CD4-positive, alpha-beta T cell treated with Interleukin-15 for 4 hours (primary cell): ENCODE measurements at places on chromosomes 13 and 19.

- DNase-seq = no peak
Measured at GRCh38 chr19:51719251-51719988, 4.4 kb downstream of the HAS1 start.

DNA sequence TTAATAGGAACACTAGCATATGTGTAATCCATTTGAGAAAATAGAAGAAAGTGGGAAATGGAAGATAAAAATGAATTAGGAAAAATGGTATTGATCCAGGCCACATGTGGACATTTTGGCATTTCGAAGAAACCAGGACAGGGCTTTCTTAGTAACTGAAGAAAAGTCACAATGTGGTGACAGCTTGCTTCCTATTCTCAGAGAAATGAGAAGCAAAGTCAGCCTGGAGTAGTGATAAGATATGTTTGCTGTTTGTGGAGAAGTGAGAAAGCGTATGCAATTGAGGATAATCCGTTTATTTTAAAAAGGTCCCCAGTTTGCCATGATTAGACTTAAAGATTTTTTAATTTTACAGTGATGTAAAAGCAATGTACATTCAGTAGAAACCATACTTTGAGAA lies 127.9 kb downstream of the SLITRK6 start:
- DNase-seq = no peak

DNA sequence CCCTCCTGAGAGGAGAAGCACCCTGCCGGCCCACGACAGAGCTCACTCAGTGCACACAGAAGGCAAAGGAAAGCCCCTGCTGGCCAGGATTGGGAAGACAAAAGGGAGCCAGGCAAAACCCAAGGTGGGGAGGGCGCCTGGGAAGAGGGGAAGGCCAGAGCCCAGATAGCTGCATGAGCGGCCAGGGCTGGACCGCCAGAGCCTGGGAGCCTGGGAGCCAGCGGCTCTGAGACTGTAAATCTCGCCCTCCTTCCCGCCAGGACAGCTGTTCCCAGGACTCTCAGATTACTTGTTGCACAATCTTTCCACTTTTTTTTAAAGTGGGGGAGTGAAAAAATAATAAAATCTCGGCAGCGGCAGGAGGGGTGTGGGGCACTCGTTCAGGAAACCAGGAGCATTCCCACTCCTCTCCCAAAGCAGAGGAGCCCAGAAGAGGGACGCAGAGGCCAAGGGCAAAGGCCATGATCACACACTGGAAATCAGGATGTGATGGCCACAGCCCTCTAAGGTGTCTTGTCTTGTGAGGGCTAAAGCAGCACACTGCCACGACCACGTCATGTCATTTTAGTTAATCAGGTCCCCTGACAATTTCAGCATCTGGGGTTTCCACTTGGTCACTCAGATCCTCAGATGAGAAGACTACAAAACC lies 19.6 kb upstream of the EPHX3 start:
- DNase-seq = no peak

DNA sequence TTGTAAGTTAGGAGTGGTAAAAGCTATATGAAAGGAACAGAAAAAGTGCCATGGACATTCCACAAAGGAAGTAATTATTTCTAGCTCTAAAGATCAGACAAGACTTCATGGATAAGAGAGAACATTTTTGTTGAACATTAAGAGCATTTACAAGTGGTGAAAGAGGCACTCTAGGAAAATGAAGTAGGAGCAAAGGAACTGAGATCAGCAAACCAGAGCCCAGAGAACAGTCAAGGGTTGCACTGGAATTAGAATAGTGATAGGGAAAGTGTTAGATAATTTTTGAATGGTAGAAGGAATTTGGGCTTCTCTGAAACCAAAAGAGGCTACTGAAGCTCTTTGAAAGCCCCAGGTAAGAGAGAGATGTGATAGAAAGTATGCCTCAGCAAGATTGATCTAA lies 94.1 kb downstream of the COG6 start:
- no peak for DNase-seq

DNA sequence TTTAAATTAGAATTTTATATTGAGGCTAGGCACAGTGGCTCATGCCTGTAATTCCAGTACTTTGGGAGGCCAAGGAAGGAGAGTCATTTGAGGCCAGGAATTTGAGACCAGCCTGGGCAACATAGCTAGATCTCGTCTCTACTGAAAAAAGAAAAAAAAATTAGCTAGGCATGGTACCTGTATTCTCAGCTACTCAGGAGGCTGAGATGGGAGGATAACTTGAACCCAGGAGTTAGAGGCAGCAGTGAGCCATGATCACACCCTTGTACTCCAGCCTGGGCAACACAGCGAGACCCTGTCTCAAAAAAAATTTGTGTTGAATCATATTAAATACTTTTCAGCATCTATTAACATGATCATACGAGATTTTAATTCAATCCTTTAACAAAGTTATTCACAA lies 4.9 kb downstream of the PMIS2 start:
- DNase-seq = no peak

GRCh38 chr13:91709180-91709579 lies 310.8 kb downstream of the GPC5 start:
- DNase-seq = no peak

- DNase-seq = no peak
Measured at GRCh38 chr19:47036097-47036651, 12.2 kb downstream of the TMEM160 start.

GRCh38 chr19:18814063-18814462 lies 17.7 kb upstream of the UPF1 start:
- DNase-seq = no peak

DNA sequence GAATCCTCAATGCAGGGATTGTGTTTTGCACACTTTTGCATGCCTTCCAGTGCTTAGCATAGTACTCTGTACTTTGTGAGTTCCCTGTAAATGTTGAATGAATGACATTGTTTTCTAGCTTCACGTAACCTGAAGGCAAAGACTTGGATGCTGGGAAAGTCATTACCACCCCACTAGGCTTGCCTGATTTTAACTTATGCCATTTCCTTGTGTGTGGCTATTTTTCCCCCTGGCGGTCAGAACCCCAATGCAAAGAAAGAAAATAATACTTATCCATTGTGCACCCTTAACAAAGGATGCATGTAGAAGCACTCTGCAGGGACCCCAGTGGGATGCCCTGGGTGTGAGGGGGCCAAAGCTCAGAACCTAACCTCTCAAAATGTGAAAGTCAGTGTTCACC lies 1.2 kb upstream of the ENOX1 start:
- DNase-seq = no peak

DNA sequence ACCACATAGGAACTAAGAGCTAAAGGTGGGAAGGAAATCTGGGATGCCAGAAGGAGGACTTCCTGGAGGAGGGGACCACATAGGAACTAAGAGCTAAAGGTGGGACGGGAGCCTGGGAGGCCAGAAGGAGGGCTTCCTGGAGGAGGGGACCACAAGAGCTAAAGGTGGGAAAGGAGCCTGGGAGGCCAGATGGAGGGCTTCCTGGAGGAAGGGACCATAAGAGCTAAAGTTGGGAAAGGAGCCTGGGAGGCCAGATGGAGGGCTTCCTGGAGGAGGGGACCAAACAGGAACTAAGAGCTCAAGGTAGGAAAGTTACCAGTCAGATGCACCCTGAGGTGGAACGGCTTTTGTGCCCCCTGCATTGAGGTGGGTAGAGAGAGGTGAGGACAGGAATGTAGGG lies 9.8 kb upstream of the FCHO1 start:
- no peak for DNase-seq

DNA sequence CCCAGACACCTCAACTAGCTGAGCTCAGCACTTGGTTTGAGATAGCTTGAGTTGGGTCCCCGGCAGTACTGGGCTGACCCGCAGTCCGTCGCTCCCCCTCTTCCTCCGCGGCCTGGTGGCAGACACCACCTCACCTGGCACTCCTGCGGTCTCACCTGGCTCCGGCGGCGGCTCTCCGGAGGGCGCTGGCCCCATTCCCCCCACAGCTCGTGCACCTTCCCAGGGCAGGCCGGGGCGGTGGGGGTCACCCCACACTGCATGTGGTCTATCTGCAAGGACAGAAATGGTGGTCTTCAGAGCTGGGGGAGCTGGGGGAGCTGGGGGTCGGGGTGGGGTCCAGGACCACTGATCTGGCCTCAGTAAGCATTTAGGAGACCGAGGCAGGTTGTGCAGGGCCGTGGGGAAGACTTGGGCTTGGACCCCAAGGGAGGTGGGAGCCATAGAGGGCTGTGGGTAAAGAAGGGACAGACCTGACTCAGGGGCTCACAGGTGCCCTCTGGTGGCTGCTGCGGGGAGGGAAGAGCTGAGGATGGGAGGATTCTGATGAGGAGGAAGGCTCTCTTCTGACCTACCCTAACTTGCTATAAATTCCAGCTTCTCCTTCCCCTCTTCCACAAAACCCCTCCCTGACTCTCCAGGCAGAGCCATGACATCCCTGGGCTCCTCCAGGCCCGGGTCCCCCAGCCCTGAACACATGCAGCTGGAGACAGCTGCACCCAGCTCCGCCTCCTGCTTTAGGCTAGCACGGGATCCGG lies 6.7 kb upstream of the PLIN4 start:
- DNase-seq = peak; percentile 60

GRCh38 chr19:1001538-1002166 lies 1.4 kb downstream of the GRIN3B start:
- DNase-seq = peak; percentile 66

- DNase-seq = no peak
Measured at GRCh38 chr13:40615619-40616018, 50.8 kb downstream of the FOXO1 start.

GRCh38 chr13:73556902-73557301 lies 498.1 kb downstream of the KLF5 start:
- DNase-seq = no peak

DNA sequence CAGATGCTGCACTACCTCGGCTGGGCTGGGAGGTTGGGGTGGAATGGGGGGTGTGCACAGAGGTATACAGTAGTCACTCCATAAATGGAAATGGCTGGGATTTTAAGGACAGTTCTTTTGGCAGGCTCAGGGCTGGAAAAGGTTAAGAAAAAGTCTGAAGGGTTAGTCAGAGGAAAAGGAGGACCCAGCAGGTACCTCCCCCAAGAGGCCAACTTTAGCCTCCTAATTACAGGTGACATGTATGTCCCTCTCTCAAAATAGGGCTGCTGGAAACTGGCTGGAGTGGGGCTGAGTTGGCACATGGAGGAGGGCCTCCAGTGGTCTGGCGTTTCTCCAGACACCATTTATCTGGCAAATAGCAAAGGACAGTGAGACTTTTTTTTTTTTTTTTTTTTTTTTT lies 994 bp downstream of the CCDC194 start:
- no peak for DNase-seq

DNA sequence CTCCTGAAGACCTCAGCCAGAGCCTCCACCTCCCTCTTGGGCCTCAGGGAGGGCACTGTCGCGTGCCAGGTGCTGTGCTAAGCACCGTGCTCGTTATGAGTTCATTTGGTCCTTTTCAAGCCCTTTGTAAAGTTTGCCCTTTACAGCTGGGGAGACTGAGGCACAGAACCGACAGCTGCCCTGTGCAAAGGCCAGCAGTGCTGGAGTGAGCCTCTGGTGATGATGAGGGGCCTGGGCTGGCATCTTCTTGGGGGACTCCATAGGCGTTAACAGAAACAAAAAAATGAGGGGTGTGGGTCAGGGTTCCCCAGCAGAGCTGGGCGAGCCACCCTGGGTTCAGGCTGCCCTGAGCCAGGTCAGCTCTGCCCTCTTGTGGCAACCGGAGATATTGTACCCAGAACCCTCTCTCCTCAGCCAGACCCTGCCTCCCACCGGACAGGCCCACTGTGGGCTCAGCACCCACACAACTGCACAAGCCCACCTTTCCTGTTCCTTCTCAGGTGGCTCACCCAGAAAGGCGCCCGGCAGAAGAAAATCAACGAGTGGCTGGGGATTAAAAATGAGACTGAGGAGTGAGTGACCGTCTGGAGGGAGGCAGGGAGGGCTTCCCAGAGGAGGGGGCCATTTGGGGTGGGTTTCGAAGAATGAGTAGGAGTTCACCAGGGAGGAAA lies 5.5 kb upstream of the IFI30 start:
- peak; percentile 70 for DNase-seq

- DNase-seq = no peak
Measured at GRCh38 chr13:98768522-98768921, 16.1 kb upstream of the SLC15A1 start.

GRCh38 chr19:13899912-13900584 lies 5.9 kb downstream of the BRME1 start:
- no peak for DNase-seq

DNA sequence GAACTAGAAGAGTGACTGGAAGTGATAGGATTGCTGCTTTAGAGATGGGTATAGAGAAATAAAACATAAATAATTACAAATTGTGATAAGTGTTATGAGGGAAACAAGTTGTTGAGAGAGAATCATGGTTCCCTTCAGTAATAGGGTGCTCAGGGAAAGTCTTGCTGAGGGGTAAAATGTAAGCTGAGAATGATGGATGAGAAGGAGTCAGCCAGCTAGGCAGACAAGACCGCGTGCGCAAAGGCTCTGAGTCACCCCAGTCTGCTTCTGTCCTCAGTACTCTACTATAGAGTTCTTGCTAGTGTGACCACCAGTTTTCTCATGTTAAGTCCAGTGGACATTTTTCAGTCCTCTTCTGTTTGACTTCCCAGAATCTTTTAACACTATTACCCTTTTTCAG lies 39.5 kb downstream of the PCCA start:
- no peak for DNase-seq

- DNase-seq = no peak
Measured at GRCh38 chr13:74767050-74767449, 632.8 kb upstream of the KLF12 start.

- no peak for DNase-seq
Measured at GRCh38 chr13:27177852-27178251, 6.2 kb upstream of the USP12 start.

GRCh38 chr19:57689750-57690149 lies 8.0 kb downstream of the ZNF551 start:
- no peak for DNase-seq

GRCh38 chr13:78597602-78597932 lies 5.8 kb downstream of the POU4F1 start:
- DNase-seq = no peak

DNA sequence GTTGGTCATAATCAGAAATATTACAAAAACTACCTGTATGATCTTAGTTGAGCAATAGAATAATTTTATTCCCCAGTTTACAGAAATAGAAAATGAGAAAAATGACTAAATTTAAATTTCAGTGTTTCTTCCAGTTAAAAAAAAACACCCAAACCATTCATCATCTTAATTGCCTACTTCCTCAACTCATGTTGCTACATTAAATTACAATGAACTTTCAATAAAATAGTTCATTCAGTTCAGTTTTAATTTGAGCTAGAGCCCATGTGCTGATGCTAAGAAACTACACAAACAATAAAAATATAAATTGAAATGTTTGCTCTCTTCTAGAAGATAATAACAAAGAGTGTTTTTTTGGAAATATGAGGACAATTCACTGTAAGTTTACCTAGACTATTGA lies 820.4 kb downstream of the SLITRK6 start:
- DNase-seq = no peak

DNA sequence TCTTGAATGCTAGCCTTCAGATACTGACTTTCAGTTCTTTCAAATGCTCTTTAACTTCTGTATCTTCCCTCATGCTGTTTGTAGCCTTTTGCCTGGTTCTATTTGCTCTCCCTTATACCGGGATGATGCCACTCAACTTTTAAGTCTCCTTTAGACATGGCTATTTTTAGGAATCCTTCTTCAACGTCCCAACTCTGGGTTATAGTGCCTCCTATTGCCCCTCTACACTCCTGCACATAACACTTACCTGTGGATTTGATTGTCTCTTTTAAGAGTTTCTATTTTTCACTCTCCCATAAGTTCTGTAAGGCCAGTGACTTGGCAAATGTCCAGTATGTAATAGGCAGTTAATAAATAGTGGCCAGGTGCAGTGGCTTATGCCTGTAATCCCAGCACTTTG lies 343.0 kb downstream of the KLF5 start:
- no peak for DNase-seq

GRCh38 chr13:78497702-78498355 lies 105.5 kb downstream of the POU4F1 start:
- no peak for DNase-seq
